CD4-positive, alpha-beta memory T cell (primary cell): ENCODE measurements at places on chromosomes 2 and 18.
A peak's percentile ranks its signal among the peaks of the same experiment; 100 is the strongest.

- no peak for DNase-seq
Observed at GRCh38 chr2:207749873-207750272, 19.8 kb downstream of the FZD5 start.

GRCh38 chr2:166671801-166672200, 177.8 kb upstream of the SCN7A start:
- no peak for DNase-seq

DNA sequence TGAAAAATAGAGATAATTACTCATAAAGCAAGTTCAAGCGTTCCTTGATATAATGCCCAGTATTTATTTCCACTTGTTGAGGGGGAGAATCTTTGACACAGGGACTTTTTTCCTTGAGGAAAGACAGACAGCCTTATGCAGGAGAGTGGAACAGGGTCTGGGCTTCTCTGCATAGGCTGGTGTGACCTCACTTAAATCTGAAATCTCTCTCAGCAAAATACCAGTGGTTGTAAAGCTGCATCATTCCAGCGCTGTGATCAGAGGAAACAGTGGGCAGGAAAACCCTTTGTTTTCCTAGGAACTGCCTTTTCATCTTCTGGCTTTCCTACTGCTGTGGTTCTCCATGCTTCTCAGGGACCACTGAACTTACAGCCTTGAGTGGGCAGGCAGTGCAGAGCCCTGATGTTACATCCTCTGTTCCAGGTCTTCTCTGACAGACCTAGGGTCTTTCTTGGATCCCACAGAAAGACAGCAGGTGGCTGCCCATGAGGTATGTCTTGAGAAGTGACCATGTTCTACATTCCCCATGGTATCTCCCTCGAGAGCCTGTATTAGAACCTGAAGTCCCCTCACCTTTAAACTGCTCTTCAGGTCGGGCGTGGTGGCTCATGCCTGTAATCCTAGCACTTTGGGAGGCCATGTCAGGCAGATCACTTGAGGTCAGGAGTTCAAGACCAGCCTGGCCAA, 17.6 kb upstream of the MAP4K4 start:
- no peak for DNase-seq

- DNase-seq, result no peak
Observed at GRCh38 chr2:196249860-196250259, 78.5 kb upstream of the STK17B start.

DNA sequence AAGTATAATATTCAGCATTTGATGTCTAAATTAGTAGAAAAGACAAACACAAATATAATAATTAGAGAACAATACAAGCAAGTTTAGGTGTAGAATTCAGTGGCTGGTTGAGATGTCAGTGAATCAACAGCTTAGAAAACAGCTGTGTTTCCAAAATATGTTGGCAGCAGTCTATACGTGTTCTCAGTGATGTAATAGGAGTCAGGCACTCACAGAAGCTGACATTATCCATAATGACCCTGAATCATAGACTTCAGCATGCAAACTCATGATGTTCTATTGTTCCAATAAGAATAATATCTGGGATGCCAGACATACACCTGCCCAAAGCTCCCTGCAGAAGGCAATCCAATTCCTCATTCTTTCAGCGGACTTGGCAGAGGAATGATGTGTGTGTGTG, 164.7 kb downstream of the SLC8A1 start:
- no peak for DNase-seq

DNA sequence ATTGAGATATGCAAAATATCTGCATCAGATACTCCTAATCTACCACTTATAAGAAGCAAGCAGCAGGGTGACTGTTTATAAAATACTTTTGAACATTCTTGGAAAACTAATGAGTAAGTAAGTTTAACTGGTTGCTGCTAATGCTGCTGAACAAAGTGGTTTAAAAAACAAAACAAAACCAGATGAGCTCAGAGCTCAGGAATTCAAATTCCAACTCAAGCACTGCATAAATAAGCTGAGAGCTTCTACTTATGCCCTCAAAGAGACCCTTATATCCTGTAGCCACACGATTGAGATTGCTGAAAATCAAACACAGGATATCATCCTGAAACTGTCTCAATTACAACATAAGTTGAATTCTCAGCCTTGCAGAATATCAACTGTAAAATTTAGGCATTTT, 62.3 kb upstream of the NYAP2 start:
- no peak for DNase-seq

DNA sequence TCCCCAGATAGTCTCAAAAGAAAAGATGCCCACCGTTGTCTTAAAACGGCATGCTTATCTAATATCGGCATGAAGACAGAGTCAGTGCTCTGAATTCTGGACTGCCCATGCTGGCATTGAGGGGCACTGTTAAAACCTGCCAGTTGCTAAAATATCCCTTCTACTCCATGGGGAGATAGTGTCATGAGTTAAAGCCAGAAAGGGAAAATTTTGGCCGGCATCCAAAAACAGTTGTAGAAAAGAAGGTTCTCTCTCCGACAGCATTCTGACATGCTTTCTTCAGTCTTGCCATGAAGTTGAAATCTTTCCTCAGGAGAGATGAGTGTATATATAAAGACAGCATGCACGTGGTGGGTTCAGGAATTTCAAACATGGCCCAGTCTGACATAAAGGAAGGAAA, 401.3 kb upstream of the PIK3C3 start:
- DNase-seq, result no peak

DNA sequence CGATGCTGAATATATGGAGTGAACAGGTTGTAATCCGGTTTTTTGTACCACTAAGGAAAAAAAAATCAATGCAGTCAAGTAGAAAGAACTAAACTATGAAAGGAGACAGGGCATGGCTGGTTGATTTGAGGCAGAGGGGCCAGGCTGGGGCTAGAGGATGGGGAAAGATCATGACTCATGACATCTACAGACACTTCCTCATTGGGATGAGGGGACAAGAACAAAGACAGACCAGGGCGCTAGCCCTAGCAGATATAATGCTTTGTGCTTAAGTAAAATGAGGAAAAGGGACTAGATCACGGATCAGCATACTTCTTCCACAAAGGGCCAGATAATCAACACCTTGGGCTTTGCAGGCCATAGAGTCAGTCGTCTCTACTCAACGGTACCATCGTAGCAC, 55.8 kb downstream of the ST6GAL2 start:
- no peak for DNase-seq

DNA sequence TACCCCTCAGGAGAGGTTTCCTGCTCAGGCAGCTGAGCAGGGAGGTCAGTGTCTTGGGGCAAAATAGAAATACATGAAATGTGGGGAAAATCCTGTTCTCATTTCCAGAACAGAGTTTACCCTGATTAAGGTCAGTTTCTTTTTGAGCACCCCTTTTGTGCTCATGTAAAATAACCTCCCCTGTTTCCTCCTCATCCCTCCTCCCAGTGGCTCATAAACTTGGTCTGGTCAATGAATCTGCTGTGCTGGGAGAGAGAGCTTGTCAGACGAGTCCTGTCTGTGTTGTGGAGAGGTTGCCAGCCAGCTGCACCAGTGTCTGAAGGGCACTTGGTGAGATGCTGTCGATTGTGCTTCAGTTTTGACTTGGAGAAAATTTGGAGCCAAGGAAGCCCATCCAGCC, 48.6 kb downstream of the NTSR2 start:
- no peak for DNase-seq

- no peak for DNase-seq
Observed at GRCh38 chr18:56312551-56313335, 325.6 kb downstream of the TXNL1 start.

DNA sequence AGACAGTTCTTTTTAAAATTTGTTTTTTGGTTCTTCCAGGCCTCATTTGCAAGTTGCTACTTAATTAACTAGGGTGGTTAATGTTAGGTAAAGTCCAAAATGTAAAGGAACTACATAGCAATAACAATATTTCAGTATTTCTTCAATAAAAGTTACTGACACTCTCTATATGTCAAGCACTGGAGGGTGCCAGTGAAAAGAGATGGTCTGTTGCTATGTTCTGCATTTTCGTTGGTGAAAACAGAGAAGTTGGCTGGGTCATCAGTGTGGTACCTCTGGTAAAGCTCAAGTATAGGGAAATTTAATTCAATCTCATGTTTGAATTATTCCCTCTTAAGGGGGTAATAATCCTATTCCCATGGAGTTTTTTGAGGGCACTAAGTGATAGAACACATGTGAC, 16.3 kb upstream of the SCN1A start:
- DNase-seq, result no peak

DNA sequence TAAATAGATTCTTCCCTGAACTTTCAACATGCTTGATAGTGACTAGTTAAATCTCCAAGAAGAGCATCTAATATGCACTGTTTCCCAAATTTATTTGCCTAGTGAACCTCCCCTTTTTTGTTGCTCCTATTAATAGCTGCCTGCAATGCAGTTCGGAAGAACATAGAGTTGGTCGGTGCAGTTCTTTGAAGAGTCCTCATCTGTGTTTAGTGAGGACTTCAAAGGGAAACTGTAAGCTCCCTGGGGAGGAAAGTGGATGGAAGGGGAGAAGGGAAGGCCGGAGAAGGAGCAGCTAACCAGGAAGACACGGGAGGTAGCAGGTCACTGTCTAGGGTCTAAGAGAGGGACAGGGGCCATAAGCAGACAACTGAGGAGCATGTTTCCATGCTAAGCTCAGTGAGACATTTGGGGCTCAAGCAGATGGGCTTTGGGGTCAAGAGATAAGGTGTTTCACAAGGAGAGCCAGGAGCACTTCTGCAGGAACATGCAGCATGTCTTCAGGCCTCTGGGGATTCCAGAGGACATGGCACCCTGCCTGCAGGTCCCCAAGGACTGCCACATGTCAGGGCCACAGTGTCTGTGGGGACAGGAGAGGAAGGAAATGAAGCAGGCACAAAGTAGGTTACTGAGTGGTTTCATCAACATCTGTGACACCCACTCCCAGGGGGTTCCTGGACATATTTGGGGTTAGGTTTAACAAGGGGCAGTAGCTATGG, 48.7 kb upstream of the ANXA4 start:
- peak; percentile 71 for DNase-seq

GRCh38 chr2:22518641-22519040, 866.3 kb upstream of the KLHL29 start:
- no peak for DNase-seq

DNA sequence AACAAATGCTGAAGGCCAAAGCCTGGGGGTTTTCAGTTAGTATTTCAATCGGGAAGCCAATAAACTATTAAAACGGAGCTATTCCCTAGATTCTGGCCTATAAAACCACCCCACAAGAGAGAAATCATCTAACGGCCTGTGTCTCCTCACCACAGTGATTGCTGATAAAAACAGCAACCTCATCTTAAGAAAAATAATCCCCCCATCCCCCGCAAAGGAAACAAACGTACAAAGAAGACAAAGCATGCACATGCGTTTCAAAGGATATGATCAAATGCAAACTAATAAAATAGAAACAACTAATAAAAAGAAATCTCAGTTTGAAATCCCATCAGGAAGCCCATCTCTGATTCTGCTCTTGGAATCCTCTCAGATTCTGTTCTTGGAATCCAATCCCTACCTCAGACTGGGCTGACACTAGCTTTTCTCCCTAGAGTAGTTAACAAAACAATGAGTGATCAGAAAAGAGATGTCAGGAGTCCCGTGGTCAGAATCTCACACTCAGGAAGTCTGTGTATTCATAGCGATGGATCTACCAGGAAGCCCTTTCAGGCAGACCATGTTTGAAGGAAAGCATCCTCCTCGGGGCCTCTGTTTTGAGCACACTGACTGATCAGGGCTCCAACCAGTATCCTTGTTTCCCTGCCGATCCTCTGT, 150.7 kb downstream of the THADA start:
- DNase-seq, result no peak

DNA sequence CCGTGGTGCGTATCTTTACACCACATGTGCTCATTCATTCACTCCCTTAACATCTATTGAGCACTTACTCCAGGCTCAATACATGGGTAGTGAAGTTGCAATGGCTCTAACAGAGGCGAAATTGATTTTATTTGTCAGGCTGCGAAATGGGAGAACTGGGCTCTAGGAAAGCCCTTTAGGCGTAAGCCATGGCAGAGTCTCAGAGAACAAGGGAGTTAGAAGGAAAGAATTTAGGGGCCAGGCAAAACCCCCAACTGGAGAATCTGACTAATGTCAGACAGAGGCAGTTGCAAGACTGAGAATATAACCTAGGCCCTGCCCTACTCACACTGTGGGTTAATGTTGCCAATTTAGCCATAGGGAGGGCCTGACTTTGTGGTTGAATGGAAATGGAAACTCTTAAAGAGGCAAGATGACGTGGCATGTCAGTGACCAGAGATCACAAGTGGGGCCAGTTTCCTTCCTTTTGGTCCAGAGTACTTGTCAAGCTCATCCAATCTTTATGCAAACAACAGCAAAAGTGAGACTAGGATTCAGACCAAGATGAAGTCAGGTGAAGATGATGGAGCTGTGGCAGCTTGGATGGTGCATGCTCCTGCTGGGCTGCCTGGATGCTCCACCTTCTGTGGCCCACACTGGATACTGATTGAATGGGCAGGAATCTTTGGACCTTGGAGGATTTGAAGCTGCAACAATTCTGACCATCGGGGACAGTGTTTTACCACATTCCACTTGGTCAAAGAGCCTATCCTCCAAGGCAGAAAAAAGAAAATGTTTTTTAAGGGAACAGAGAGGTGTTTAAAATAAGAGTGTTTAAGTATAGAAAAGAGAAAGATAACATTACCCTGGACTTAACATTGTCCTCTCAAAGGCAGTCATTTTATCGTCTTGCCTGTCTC, 92.2 kb downstream of the CAPN13 start:
- DNase-seq, result no peak

DNA sequence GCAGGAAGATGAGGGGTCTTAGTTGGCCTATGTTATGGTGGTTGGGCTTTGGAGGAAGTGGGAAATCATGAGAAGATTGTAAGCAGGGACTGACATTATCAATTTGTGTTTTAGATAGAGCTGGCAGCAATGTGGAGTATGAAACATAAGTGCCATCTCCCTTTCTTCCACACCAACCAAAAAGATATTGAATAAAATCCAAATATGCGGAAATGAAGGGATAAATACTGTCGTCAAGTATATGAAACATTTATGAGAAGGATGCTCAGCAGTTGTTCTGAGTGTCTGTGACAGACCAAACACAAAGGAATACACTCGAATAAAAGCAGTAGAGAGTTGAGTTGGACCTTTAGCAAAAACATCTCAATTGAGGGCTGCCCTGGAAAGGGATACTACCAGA, 1090.0 kb upstream of the ZEB2 start:
- no peak for DNase-seq

DNA sequence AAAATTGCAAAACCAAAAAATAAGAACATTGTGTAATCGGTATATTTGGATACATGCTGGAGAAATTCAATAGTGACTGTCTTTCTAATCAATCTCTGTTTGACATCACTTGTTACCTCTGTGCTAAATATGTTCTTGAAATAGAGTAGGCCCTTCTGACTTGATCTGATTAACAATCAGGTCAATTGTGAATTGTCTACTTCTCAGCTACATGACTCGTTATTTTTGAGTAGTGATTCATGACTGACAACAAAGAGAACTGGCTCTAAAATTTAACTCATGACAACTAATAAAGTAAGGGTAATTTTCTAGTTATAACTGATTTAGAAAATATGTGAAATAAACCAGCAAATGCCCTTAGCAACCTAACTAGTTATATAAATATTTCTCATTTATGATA, 312.1 kb downstream of the TMX3 start:
- DNase-seq, result no peak

- DNase-seq, result no peak
Observed at GRCh38 chr2:54638103-54638502, 85.4 kb upstream of the EML6 start.

- DNase-seq, result no peak
Observed at GRCh38 chr2:74096052-74096451, 51.7 kb downstream of the BOLA3 start.

GRCh38 chr2:76749858-76750257, 772.3 kb downstream of the LRRTM4 start:
- DNase-seq, result no peak

GRCh38 chr2:49080681-49081080, 73.6 kb downstream of the FSHR start:
- DNase-seq, result no peak
